ENCODE measurements at places on chromosomes 5 and 9. TPM values are rescaled to one million over a fixed set of nuclear protein-coding genes. Genes with fewer than 3 reads are reported as not detected.

DNA sequence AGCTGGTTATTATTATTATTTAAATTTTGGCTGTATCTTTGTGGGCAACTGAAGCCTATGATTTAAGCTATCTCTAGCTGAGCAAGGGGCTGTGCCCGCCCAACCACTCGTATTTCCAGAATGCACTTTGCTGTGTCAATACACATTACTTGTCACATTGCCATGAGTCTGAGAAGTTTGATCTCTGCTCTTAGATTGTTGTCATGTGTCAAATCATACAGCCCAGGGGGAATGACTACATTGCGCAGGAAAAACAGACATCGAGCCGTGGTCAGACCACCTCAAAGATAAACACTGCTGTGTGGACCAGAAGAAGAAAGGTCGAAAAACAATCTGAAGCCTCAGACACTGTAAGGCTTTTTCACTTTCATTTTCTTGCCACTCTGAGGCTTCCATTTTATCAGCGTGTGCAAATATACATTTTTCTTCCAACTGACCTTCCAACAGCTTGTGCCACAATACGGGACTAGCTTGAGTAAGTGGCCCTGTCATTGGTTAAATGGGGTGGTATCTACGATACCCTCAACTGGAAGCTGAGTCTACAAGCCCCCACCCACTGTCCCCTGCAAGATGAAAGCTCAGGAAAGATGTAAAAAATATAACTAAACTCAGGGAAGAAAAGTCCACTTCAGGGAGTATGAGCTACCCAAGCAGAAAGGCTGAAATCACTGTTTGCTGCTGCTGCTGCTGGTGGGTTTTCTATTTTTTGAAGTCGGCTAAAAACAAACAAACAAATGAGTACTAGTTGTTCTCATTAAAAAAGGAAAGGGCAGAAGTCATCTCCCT is 603.0 kb downstream of the BNC2 start:
- no peak for DNase-seq

GRCh38 chr9:4746278-4747030 is 5.5 kb upstream of the AK3 start:
- DNase-seq = no peak

DNA sequence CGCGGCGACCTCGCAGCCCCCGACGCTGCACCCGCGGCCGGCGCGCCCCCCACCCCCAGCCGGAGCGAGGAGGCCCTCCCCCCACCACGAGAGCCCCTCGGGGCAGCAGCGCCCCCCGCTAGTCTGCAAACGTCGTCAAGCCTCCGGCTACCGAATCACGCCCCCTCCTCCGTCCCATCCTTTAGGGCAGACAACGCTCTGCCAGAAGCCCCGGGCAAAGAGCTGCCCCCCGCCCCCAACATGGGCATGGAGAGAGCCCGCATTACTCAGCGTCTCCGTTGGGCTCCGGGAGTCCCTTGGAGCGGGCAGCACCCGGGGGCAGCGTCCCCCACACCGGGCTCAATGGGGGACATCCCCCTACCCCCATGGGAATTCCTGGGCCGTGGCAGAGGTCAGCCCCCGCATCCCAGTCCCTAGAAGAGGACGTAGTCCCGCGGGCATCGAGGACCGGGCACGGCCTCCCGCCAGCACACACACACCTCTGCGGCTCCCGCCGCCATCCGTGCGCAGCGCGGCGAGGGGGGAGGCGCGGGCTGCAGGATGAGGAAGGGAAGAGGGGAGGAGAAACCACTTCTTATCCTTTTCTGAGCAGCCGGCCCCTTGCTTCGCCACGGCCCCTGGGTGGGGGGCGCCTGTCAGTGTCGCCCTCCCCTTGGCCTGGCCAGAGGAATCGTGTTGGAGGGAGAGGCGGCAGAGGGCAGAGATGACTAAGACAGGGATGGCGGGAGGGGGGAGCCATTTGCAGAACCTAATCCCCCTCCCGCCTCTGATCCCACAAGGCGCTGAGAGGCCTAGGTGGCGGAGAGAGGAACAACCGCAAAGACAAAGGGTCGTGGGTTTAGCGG is 750 bp downstream of the DNM1 start:
- DNase-seq = no peak

DNA sequence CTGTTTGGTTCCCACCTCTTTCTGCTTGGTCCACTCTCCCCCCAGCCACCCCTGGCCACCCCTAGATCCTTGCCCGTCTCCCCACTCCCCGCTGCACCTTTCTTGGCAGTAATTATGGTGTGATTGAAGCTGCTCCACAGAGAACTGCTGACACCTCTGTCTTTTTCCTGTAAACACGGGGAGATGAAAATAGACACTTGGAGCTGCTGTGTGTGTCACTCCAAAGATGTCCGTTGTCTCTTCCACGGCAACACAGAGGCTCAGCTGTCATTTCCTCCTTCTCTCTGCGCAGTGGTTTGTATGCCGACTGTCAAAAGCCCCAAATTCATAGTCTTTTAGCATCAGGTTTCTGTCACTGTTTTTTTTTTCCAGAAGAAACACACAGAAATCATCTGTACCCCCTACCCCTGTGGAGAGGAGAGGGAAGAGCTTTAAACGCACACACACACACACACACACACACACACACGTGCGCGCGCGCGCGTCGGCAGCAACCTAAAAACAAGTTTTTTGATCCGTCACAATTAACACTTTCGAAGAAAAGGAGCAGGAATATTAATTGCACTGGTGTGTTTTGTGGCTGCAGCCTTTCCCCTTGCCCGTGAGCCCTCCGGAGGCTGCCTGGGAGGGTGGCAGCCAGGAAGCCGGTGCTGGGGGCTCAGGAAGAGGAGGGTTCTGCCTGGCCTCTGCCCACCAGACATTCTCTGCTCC is 39.8 kb downstream of the ASS1 start:
- DNase-seq = no peak

- no peak for DNase-seq
These were observed 3.3 kb upstream of the DMRT2 start for GRCh38 chr9:1046639-1047572.

DNA sequence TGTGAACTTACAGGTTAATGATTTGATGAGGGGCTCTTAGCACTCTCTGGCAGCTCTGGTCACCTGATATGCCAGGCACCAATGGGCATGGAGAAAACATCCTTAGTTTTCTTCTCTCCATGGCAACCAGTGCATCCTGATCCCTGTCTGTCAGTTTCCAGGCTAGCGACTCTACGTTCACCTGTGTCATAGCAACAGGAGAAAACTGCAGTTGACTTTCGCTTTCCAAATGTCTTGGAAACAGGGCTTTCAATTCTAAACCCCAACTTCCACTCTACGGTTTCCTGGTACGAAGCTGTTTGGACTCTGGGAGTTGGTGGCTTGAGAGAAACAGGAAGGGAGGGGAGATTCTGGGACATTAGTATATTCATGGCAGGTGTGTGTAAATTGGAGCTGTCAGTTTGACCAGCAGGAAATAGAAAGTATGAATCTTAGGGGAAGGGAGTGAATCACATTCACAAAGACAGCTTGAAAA is 74.4 kb downstream of the SLC28A3 start:
- no peak for DNase-seq

The SYK gene
- total RNA-seq = 6.1 TPM

The MUSK gene
- not detected for total RNA-seq

Measured in foreskin keratinocyte (primary cell).